ENCODE measurements at places on chromosomes 4 and X.

DNA sequence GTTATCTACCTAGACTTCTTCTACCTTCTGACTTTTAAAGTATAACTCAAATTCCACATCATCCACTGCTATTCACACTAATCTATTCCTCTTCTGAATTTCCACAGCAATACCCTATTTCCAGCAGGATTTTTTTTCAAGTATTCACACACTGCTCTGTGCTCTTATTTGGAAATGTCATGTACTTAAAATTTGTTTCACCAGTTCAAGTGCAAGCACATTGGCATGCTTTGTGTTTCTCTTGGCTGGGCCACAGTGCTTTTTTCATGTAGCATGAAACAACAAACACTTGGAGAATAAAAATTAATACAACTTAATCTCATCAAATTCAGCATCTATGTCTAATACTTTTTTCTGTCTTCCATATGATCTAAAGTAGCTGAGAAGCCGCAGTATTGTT is 161.8 kb upstream of the PCDH18 start:
- no peak for DNase-seq

- no peak for DNase-seq
Measured at GRCh38 chr4:1022739-1023066, 11.3 kb downstream of the FGFRL1 start.

DNA sequence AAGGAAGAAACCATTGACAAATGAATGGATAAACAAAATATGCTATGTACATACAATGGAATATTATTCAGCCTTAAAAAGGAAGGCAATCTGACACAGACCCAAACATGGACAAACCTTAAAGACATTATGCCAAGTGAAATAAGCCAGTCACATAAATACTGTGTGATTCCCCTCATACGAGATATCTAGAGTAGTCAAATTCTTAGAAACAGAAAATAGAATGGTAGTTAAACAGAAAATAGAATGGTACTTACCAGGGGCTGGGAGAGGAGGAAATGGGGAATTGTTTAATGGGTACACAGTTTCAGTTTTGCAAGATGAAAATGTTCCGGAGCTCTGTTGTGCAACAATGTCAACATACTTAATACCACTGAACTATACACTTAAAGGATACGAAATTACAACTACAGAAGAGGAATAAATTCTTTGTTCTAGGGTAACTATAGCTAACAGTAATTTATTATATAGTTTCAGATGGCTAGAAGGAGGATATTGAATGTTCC is 47.8 kb upstream of the DUSP21 start:
- no peak for DNase-seq

DNA sequence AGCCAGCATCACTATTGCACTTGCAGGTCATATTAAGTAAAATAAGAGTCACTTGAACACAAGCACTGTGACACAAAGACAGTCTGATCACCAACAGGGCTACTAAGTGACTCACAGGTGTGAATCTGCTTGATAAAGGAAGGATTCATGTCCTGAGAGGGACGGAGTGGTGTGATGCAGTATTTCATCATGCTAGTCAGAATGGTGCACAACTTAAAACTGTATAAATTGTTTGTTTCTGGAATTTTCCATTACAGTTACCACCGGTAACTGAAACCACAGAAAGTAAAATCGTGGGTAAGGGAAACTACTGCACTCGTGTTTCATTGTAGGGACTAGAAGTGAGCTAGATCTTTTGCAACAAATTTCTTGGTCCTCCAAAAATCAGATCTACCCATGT is 109.7 kb downstream of the ELOVL6 start:
- DNase-seq = no peak

DNA sequence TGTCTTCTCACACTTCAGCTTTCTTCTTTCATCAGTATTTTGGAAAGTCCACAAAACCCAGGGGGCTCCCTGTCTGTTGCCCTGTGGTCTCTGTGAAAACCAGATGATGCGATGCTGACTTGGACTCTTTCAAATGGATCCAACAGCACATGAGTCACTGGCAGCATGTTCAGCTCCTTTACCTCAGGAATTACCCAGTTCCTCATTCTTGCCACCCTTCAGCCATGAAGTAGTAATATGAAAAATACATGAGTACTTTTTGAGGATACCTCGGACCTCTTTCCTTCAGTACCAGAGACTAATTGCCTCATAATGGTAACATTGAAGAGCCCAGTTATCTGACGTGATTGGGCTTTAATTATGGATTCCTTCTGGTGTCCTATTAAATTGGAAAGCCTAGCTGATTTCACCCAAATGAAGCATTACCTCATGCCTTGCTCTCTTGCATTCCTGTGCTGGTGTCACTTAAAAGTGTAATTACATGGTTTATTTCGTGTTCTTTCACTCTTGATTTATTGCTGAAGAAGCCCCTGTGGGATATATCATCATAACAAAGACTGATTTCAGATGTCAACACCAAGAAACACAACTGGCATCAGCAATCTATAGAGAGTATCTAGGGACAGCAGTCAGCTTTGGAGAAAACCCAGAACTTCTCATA is 63.4 kb downstream of the NFKB1 start:
- DNase-seq = no peak

DNA sequence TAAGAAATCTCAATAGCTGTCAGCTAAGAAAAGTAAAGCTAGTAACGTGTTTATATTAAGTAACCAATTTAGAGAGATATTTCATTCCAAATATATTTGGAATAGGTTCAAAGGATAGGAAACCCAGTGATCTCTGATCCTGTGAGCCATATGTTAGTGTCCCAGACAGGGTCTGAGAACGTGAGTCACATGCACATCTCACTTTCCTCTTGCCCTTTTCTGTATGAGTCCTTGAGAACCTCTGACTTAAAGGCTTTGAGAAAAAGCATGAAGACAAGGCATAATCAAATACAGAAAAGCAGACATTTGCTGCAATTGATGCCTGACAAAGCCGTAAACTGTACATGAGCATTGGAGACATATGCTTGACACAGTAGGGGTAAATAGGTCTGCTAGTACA is 655.1 kb upstream of the ADGRL3 start:
- DNase-seq = no peak

- DNase-seq = no peak
Measured at GRCh38 chr4:174119051-174119450, 164.4 kb downstream of the FBXO8 start.

DNA sequence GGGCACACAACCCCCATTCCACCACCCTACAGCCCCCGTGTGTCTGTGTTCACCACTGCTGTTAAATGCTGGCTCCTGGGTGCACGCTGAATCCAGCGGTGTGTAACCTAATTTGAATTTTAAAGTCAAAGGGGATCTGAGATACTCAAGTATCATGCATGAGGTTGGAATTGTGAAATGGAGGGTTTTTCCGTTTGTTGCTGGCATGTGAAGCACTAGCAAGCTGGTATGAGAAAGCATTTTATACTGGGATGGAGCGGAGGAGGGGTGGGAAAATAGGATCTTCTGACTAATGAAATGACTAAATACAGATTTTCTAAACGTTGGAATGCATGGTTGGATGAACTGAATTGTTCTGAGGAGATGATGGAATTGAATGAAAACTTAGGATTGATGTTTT is 36.9 kb upstream of the FAT1 start:
- DNase-seq = no peak

GRCh38 chrX:16646366-16647138 is 3.4 kb upstream of the S100G start:
- no peak for DNase-seq

- DNase-seq = no peak
Measured at GRCh38 chrX:24025741-24026403, 1.1 kb downstream of the KLHL15 start.

DNA sequence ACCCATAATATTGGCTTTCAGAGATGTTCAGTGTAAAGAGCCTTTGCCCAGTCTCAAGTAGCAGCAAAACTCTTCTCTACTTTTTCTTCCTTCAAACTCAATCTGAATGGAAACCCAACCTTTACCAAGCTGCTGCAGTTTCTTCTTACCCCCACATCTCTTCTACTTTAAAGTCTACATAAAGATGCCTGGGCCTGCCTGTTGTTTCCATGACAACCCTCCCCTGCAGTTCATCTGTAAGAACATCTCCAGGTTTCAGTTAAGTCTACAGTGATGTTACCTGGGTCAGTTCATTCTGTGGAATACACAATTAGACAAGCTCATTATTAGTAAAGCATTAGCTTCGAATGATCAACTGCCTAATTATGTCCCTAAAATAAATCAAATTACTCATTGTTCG is 81.4 kb downstream of the SPANXN3 start:
- no peak for DNase-seq

DNA sequence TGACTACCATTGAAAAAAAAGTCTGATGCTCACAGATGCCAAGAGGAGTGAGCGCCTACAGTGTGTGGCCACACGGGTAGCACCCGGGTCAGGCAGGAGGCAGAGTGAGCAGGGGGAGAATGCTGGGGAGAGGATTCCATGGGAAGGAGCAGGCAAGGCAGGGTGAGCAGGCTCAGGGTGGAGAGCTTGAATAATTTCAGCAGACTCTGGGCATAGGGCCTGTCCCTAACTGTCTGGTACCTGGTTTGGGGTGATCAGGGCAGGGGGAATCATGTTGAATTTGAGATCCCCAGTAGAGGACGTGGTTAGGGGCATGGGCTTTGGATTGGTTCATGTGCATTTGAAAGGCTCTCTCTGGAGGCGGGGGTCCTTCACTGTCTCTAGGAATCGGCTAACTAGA is 51.2 kb upstream of the TLR3 start:
- no peak for DNase-seq

DNA sequence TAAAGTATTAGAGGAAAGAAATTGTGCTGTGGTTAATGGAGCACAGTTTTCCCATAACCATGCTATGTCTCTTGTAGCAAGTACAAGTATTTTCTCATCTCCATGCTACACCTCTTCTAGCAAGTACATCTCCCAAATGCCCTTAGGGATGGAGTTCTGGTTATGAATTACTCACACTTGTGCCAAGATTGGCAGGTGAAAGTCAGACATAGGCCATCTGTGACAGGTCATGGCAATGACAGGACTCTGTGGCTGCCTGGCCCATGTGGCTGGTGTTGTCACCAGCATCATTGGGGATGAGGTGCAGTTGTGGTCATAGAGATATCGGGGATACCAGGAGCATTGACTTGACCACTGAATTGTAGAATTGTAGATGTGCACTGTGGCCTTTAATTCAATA is 310.2 kb downstream of the FAT4 start:
- no peak for DNase-seq

DNA sequence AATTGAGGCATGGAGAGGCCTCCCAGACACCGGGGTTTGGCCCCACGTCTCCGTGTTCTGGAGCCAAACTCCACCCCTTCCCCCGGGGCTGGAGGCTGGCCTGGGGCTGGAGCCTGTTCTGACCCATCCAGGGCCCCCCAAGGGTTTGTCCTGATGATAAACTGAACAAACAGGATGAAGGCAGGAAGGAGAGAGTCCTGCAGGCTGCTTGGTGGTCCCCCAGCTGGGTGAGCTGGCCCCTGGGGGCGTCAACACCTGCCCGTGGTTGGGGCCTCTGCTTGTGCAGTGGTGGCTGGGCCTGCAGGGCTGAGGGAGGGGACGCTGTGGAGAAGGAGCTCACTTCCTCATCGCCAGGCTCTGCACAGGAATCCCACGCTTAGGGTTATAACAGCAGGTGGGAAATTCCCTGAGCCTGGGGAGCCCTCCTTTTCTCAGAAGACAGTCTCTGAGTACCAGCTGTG is 2.3 kb downstream of the SH3TC1 start:
- DNase-seq = no peak

GRCh38 chrX:9279234-9279544 is 185.7 kb upstream of the TBL1X start:
- DNase-seq = no peak

- DNase-seq = no peak
Measured at GRCh38 chrX:130702867-130703707, 199.9 kb downstream of the ENOX2 start.

All from activated CD8-positive, alpha-beta memory T cell treated with anti-CD3 and anti-CD28 coated beads for 1 hour (primary cell).